ENCODE measurements at places on chromosomes 3 and 15. TPM values are rescaled to one million over a fixed set of nuclear protein-coding genes. Genes with fewer than 3 reads are reported as not detected.

The GABRG3 gene
- total RNA-seq: not detected

DNA sequence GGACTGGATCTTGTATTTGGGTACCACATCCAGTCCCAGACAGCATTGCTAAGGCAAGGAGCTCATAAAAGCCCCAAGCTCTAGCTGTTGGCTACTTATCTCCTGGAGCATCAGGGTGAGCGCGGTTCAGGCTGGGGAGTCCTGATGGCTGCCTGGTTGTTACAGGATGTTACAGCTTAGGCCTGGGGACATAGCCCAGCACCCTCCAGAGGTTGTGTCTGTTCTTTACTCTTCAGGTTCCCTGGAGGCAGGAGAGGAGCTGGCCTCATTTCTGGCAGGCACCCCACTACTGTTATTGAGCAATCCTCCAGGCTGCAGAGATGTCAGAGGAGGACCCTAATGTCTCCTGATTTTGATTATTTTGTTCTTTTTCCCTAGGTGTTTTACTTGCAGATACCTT lies 26.6 kb downstream of the APBA2 start:
- no peak for ATAC-seq

GRCh38 chr15:100726070-100726420 lies 123.7 kb downstream of the ASB7 start:
- ATAC-seq: no peak

- no peak for ATAC-seq
These were observed 7.9 kb downstream of the AP4E1 start for GRCh38 chr15:50916400-50916799.

The GALNT15 gene
- 75.4 TPM for total RNA-seq

GRCh38 chr3:40120806-40121205 lies 188.7 kb upstream of the EIF1B start:
- ATAC-seq: no peak

Measured in gastroesophageal sphincter (tissue), 4 donors.